EL (cell line): ENCODE measurements at places on chromosomes 5 and 9.

DNA sequence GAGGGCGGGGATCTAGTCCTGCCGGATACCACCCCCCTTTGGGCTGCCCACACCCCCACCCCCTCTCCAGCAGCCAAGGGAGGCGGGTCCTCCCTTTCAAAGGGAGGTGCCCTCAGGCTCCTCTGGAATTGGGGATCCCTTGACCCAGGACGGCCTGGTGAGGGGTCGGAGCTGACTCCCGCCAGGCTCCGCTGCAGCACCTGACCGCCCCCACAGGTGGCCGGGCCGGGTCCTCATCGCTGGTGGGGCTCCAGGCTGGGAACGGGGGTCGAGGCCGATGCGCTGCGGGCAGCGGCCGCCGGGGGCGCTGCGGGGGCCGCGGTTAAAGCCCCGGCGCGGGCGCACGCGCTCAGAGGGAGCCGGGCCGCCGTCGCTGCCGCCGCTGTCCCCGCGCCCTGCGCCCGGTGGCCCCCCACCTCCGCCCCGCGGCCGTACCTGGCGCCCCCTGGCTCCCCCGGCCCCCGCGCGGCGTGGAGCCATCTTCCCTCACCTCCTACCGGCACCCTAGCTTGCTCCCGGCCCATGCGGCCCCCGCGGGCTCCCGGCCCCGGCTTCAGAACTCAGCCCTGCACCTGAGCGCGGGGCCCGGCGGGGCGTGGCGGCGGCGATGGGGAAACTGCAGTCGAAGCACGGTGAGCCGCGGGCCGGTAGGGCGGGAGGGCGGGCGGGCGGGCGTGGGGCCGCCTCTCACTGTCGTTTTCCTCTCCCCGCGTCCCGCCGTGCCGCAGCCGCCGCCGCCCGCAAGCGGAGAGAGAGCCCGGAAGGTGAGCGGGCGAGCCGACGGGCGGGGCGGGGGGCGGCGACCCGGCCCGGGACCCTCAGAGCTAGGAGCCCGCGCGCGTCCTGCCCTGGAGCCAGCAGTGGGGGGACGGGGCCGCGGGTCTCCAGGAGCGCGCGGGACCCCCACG is at the start of gene NKD2:
NKD2 (plus strand) TSS at position 352 of the 908 bp plus-strand sequence; CDS start at position 608, 256 bp downstream.
- no peak for DNase-seq

GRCh38 chr5:134411546-134412266 is at the start of gene CDKN2AIPNL:
Gene CDKN2AIPNL (minus strand): TSS chr5:134411881. CDS start chr5:134411854, 27 bp downstream.
- peak; percentile 86 for DNase-seq

GRCh38 chr9:79233542-79233941 is 338.2 kb upstream of the TLE4 start:
- DNase-seq, result peak; percentile 45

DNA sequence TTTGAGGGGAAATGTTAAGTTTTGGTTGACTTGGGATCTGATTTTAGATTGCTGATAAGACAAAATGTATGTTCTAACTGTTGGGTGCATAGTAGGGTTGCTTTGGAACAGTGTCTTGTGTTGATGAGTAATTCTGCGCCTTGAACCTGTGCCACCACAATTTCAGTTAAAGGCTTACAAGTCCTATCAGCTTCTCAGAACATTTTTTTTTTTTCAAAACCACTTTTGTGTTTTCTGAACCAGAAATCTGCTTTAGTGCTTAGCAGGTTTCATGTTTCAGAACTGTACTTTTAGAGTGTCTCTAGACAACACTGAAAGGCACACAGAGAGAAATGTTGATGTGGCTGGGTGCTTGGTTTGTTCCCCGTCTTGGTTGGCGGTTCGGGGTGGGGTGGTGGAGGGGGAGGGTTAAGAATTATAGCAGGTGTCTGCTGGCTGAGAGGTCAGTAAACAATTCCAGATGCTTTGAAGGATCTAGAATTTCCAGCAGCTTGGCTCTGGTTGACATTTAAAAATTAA is 84.6 kb downstream of the ANKRD55 start:
- DNase-seq, result no peak

- no peak for DNase-seq
Measured at GRCh38 chr5:82387819-82388166, 109.6 kb upstream of the RPS23 start.

GRCh38 chr9:14433351-14434157 is 119.6 kb upstream of the NFIB start:
- peak; percentile 55 for DNase-seq

- no peak for DNase-seq
Measured at GRCh38 chr9:97577051-97577450, 56.1 kb downstream of the TSTD2 start.

- DNase-seq, result no peak
Measured at GRCh38 chr9:127384016-127384730, 12.8 kb upstream of the SLC2A8 start.

- DNase-seq, result no peak
Measured at GRCh38 chr9:14441976-14442651, 128.2 kb upstream of the NFIB start.

GRCh38 chr9:124263800-124264426 is 6.2 kb downstream of the NEK6 start:
- no peak for DNase-seq

DNA sequence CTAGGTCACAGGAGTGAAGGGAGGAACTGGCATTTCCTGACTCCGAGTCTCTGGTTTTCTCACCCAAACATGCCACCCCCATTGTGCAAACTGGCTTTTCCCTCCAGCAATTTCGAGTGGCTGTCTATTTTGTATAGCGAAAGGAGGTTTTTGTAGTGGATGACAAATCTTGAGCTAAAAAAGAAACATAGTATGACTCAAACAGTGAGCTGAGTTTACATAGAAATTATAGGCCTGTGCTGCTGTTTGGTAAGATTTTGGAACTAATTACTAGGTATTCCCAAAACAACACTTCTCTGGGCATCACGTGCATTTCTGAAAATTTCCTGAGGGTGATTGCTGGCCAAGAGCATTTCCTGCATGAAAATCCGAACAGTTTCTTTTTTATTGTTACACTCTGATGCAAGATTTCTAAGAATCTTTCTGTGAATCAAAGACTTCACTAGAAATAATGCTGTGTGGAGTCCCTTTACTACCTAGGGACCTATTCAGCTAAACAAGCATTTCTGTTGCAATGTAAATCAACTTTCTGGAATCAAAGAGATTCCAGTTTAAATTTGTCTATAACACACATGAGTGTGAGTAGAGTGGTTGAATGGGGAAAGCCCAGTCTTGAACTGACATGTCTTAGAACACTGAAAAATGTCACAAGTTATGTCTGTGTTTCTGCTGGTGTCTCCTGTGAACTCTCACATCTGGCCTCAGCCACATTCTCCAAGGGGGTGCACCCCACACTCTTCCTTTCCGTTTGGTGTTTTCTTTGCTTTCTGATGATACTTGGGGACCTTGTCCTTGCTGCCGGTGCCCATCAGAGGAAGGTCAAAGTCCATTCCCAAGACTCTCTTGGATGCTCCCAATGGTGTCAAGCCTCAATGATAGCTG is 33.3 kb upstream of the DAPK1 start:
- DNase-seq, result peak; percentile 37

GRCh38 chr5:116382032-116382873 is 192.4 kb downstream of the SEMA6A start:
- no peak for DNase-seq

- DNase-seq, result peak; percentile 40
Measured at GRCh38 chr9:33202552-33203201, 35.5 kb upstream of the B4GALT1 start.

- no peak for DNase-seq
Measured at GRCh38 chr5:175452166-175452565, 8.2 kb upstream of the DRD1 start.

- DNase-seq, result peak; percentile 90
Measured at GRCh38 chr9:70420441-70421271, 6.2 kb upstream of the KLF9 start.

DNA sequence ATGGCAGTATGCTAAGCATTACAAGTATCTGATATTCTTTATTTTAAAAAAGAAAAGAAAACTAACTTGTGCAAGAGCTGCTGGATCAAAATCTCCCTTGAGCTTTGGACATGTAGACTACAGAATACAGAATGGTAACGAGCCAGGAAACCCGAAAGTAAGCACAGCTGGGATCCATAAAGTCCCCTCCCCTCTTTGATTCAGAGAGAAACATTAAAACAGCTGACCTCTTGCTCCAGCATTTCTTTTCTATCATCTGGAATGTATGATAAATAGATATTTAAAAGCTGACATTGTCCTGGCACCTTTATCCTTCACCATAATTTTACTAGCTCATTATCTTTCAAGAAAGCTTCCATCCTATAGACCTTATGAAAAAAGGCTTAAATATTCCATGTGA is 28.2 kb upstream of the LPAR1 start:
- no peak for DNase-seq

DNA sequence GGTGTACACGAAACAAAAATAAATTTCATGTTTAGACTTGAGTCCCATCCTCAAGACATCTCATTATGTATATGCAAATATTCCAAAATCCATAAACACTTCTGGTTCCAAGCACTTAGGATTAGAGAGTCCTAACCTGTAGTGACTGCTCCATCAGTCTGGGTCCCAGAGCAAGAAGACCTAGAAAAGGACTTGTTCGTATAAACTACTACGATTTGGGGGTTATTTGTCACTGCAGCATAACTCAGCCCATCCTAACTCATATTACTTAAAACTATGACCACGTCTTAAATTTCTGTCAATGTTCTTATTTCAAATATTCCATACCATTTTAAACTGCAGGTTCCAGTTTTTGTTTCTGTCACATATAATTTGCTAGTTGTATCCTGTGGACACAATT is 463.0 kb downstream of the AGTPBP1 start:
- DNase-seq, result no peak

- no peak for DNase-seq
Measured at GRCh38 chr5:66829358-66829674, 233.1 kb downstream of the MAST4 start.

DNA sequence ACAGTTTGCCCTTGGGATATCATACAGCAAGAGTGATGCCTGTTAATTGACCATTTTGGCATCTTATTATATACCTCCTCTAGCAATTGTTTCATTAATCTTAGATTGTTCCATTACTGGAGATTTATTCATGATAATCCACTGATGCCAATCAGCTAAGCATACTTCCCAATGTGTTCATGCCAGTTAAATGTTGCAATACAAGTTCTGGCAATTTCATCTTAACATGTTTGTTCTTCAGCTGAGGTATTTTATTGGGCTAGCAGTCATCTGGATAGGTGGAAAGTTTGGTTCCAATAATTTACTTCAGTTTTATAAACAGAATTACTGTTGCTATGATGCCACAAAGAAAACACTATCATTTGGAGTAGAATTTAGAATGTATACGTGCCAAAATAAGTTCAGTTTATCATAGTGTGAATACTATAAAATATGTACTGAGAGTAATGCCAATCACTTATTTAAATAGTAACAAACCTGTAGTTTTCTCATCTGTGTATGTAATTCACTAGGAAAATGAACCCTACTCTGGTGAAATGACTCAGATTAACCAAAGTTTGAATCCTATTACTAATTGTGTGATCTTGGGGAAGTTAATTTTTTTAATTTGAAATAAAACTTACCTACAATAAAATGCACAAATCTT is 27.9 kb upstream of the IL31RA start:
- no peak for DNase-seq

- peak; percentile 99 for DNase-seq
Measured at GRCh38 chr9:12813960-12814876, 39.4 kb downstream of the LURAP1L start.

DNA sequence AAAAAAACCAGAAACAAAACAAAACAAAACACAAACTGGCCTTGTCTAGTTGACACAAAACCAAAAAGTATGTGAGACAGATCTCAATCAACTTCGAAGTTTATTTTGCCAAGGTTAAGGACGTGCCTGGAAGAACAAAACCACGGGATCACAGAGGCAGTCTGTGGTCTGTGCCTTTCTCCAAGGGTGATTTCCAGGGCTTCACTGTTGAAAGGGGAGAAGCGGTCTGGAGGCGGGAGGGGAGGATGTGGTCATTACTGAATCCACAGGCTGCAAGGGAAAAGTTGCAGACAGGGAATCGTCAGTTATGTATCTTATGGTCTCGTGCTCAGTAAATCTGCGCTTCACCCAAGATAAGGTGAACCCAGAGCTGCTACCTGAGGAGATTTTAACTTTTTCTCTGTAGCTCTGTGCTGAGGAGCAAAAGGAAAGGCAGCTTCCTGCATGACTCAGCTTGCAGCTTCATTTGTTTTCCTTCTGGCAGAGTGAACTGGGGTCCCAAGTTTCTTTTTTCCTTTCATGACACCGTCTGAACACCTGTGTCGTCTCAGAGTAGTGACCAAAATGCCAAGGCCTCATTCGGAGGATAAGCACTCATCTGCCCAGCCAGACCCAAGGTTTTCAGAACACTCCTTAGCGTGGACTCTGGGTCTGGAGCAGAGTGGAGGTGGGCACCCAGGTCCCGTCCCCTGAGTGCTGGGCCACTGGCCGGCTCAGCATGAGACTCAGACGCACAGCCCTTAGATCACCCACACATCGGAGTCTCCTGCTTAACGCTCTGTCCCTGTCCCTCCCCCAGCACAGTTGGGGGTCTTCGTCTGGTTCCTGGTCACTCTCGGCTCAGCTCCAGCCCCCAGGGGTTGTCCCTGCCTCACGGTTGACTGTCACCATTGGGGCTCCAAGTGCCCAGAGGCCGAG is 25.9 kb downstream of the ROPN1L start:
- DNase-seq, result peak; percentile 73

- no peak for DNase-seq
Measured at GRCh38 chr5:122836947-122837346, 8.5 kb upstream of the SNX24 start.

GRCh38 chr5:143892908-143893307 is 80.9 kb downstream of the HMHB1 start:
- DNase-seq, result no peak

- DNase-seq, result peak; percentile 99
Measured at GRCh38 chr5:150517272-150518152, 9.6 kb downstream of the NDST1 start.

- DNase-seq, result no peak
Measured at GRCh38 chr9:257957-258356, 43.3 kb downstream of the DOCK8 start.

GRCh38 chr5:82351754-82352145 is 73.6 kb upstream of the RPS23 start:
- peak; percentile 77 for DNase-seq

GRCh38 chr5:166349046-166349445 is 1942.4 kb upstream of the WWC1 start:
- no peak for DNase-seq

- DNase-seq, result peak; percentile 5
Measured at GRCh38 chr9:32554107-32554506, 1.7 kb upstream of the TOPORS start.

- no peak for DNase-seq
Measured at GRCh38 chr9:21001581-21001980, 29.9 kb downstream of the HACD4 start.

GRCh38 chr9:81678088-81678487 is 11.3 kb downstream of the TLE1 start:
- no peak for DNase-seq

DNA sequence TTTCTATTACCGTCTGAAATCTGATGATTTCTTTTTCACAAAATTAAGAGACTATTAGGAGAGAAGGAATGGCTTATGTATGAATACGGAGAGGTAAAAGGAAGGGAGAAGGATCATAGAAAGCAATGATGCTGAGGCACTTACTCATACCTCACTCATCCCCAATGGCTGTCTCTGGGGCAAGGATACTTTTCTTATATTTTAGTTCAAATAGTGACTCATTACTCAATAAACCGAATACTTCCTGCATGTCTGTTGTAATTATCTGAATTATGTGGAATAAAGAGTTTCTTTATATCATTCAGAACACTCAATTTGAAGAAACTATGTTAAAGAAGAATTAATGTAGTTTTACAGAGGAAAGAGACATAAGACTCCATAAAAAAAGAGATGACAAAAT is 284.5 kb upstream of the NUDT12 start:
- peak; percentile 45 for DNase-seq

- peak; percentile 61 for DNase-seq
Measured at GRCh38 chr9:21434202-21435014, 5.8 kb upstream of the IFNA1 start.
